ENCODE measurements at places on chromosomes 3 and 15. TPM values are rescaled to one million over a fixed set of nuclear protein-coding genes. Genes with fewer than 3 reads are reported as not detected.
A peak's percentile ranks its signal among the peaks of the same experiment; 100 is the strongest.

ATP10A gene
- total RNA-seq = 0.02 TPM

FSIP1 gene
- total RNA-seq = 0.42 TPM

ATP13A5 gene
- not detected for total RNA-seq

DNA sequence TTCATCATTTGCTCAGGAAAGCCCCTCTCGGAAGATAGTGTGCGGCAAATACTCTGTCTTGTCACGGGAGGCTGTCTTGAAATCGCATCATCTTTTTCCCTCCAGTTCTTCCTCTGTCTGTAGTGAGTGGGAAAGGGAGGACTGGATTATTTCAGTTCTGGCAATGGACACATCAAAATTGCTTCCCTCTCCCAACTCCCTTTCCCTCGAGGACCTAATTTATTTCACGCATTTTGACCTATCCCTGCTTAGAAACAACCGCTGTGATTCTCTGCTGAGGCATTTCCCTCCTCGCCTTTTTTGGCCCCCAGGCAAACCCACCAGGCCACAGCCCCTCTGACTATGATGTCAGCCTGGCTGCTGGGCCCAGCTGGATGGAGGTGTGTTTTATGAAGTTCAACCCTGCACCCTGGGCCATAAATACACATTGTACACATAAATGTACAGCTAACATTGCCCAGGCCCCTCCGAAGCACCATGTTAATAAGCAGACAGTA, 138.7 kb upstream of the LRTM1 start:
- no peak overlapping the region for H3K4me3 ChIP-seq
- H3K27ac ChIP-seq = no peak overlapping the region
- H3K27me3 ChIP-seq = no peaks in the 10 kb centered on the region
- H3K4me1 ChIP-seq = no peaks in the 10 kb centered on the region
- no peak for DNase-seq
- no peaks in the 10 kb centered on the region for H3K36me3 ChIP-seq

GRCh38 chr3:149366941-149367840, 10.3 kb downstream of the TM4SF1 start:
- no peak overlapping the region for H3K4me3 ChIP-seq
- peak overlapping the region; percentile 53 for H3K27ac ChIP-seq
- no peaks in the 10 kb centered on the region for H3K27me3 ChIP-seq
- H3K36me3 ChIP-seq = no peaks in the 10 kb centered on the region
- peaks cover 15% of the 10 kb centered on the region for H3K4me1 ChIP-seq

GRCh38 chr3:152291238-152291637, 22.5 kb downstream of the MBNL1 start:
- H3K27me3 ChIP-seq = no peaks in the 10 kb centered on the region
- no peaks in the 10 kb centered on the region for H3K36me3 ChIP-seq
- DNase-seq = no peak
- H3K4me1 ChIP-seq = peaks cover 14% of the 10 kb centered on the region
- H3K4me3 ChIP-seq = no peak overlapping the region
- no peak overlapping the region for H3K27ac ChIP-seq

GRCh38 chr3:138919325-138919724, 27.6 kb downstream of the FOXL2 start:
- H3K27ac ChIP-seq = no peak overlapping the region
- H3K27me3 ChIP-seq = no peaks in the 10 kb centered on the region
- DNase-seq = no peak
- H3K4me3 ChIP-seq = no peak overlapping the region
- no peaks in the 10 kb centered on the region for H3K36me3 ChIP-seq
- H3K4me1 ChIP-seq = peaks cover 35% of the 10 kb centered on the region

DNA sequence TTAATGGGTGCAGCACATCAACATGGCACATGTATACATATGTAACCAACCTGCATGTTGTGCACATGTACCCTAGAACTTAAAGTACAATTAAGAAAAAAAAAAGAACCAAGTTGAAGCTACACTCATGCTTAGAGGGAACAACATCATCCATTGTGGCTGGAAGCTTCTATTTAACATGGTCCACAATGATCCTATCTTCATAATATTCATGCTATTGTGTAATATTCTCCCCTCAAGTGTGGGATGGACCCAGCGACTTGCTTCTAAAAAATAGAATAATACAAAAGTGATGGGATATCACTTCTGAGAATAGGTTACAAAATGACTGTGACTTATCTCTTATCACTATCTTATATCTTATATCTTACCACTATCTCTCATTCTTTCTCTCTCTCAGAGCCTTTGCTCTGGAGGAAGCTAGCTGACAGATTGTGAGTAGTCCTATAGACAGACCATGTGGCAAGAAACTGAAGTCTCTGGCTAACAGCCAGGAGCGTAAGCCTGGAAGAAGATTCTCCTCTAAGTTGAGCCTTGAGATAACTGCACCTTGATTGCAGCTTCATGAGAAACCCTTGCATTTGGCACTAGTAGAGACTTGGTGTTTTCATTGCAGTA, 198.5 kb upstream of the MRPL3 start:
- no peak overlapping the region for H3K27ac ChIP-seq
- no peak for DNase-seq

DNA sequence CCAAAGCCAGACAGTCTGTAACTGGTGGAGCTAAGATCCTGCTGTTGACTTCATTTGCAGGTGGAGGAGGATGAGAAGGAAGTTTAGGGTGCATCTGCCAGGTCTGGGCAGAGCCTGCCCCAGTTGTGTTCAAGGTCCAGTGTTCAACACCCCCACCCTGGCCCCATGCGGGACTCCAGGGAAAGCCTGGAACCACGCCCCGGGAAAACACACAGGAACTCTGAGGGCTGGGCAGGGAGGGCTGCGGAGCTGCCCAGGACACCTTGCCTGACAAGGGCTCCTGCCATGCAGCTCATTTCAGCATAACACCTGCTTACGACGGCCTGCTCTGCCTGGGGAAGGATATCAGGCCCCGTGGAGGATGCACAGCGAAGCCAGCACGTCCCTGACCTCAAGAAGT, 286.3 kb downstream of the XXYLT1 start:
- H3K27ac ChIP-seq = no peak overlapping the region
- peak overlapping the region; percentile 15 for H3K4me3 ChIP-seq
- peaks cover 23% of the 10 kb centered on the region for H3K4me1 ChIP-seq
- H3K36me3 ChIP-seq = no peaks in the 10 kb centered on the region

- no peaks in the 10 kb centered on the region for H3K27me3 ChIP-seq
- no peak overlapping the region for H3K27ac ChIP-seq
- DNase-seq = no peak
- H3K4me1 ChIP-seq = no peaks in the 10 kb centered on the region
These were observed 14.0 kb downstream of the PLCL2 start for GRCh38 chr3:16898595-16899395.

GRCh38 chr15:74200871-74201419, 1.6 kb downstream of the STRA6 start:
- H3K4me3 ChIP-seq = no peak overlapping the region
- no peak for DNase-seq
- H3K4me1 ChIP-seq = peaks cover 36% of the 10 kb centered on the region

- H3K27me3 ChIP-seq = no peaks in the 10 kb centered on the region
- no peaks in the 10 kb centered on the region for H3K36me3 ChIP-seq
- peaks cover 22% of the 10 kb centered on the region for H3K4me1 ChIP-seq
- peak overlapping the region; percentile 79 for H3K27ac ChIP-seq
These were observed 53.9 kb downstream of the RLBP1 start for GRCh38 chr15:89167267-89168176.

GRCh38 chr3:113537155-113537554, 4.8 kb downstream of the SIDT1 start:
- no peaks in the 10 kb centered on the region for H3K4me1 ChIP-seq
- no peaks in the 10 kb centered on the region for H3K27me3 ChIP-seq
- no peak overlapping the region for H3K4me3 ChIP-seq

- no peaks in the 10 kb centered on the region for H3K27me3 ChIP-seq
- no peaks in the 10 kb centered on the region for H3K4me1 ChIP-seq
- no peak overlapping the region for H3K4me3 ChIP-seq
- no peak for DNase-seq
- no peaks in the 10 kb centered on the region for H3K36me3 ChIP-seq
These were observed 14.9 kb downstream of the CCDC32 start for GRCh38 chr15:40549894-40550293.

- no peak overlapping the region for H3K4me3 ChIP-seq
- no peaks in the 10 kb centered on the region for H3K27me3 ChIP-seq
- no peak for DNase-seq
- H3K27ac ChIP-seq = no peak overlapping the region
- H3K36me3 ChIP-seq = no peaks in the 10 kb centered on the region
- H3K4me1 ChIP-seq = 0 out of 2 replicates have a peak, but pooled peaks cover 6% of the 10 kb centered on the region
These were observed 13.3 kb downstream of the SH2D7 start for GRCh38 chr15:78105476-78106241.

GRCh38 chr3:146214493-146214892, 36.4 kb downstream of the PLSCR4 start:
- no peaks in the 10 kb centered on the region for H3K36me3 ChIP-seq
- H3K27ac ChIP-seq = no peak overlapping the region
- H3K4me1 ChIP-seq = no peaks in the 10 kb centered on the region
- DNase-seq = no peak

DNA sequence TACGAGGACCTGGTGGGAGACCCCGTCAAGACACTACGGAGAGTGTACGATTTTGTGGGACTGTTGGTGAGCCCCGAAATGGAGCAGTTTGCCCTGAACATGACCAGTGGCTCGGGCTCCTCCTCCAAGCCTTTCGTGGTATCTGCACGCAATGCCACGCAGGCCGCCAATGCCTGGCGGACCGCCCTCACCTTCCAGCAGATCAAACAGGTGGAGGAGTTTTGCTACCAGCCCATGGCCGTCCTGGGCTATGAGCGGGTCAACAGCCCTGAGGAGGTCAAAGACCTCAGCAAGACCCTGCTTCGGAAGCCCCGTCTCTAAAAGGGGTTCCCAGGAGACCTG, 2.5 kb downstream of the CHST2 start:
- no peak for DNase-seq
- H3K4me1 ChIP-seq = no peaks in the 10 kb centered on the region
- no peak overlapping the region for H3K4me3 ChIP-seq
- no peak overlapping the region for H3K27ac ChIP-seq
- H3K27me3 ChIP-seq = peaks cover 3% of the 10 kb centered on the region

GRCh38 chr15:93372208-93372864, 283.3 kb upstream of the RGMA start:
- no peaks in the 10 kb centered on the region for H3K4me1 ChIP-seq
- no peak overlapping the region for H3K4me3 ChIP-seq
- no peak overlapping the region for H3K27ac ChIP-seq
- H3K27me3 ChIP-seq = peaks cover 25% of the 10 kb centered on the region
- H3K36me3 ChIP-seq = no peaks in the 10 kb centered on the region
- no peak for DNase-seq

GRCh38 chr15:72197460-72198355, at the start of gene GRAMD2A:
Gene GRAMD2A, minus strand, starts transcription at chr15:72197787.
- H3K27me3 ChIP-seq = no peaks in the 10 kb centered on the region
- peaks cover 5% of the 10 kb centered on the region for H3K4me1 ChIP-seq
- H3K36me3 ChIP-seq = peaks cover 22% of the 10 kb centered on the region
- DNase-seq = peak; percentile 61

- H3K36me3 ChIP-seq = no peaks in the 10 kb centered on the region
- DNase-seq = no peak
- no peak overlapping the region for H3K27ac ChIP-seq
These were observed 152.6 kb downstream of the DPH6 start for GRCh38 chr15:35393398-35393797.

DNA sequence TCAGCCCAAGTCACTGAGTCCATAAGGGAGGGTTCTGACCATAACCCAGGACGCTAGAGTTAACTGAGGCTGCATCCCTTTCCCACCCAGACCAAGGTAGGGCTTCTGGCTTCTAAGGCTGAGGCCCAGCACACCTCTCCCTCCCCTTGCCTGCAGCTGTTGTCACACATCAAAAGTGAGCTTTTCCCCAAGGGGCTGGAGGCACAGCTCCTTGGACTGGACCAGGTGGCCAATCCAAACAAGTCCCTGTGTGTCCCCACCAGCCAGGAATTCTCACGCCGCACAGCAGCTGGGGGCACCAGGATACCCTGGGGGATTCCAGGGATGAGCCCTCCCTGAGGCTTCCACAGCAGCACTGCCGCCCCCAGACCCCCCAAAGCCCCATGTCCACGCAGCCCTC, 22.3 kb upstream of the ISLR2 start:
- DNase-seq = no peak
- no peak overlapping the region for H3K4me3 ChIP-seq
- peaks cover 8% of the 10 kb centered on the region for H3K4me1 ChIP-seq
- no peaks in the 10 kb centered on the region for H3K36me3 ChIP-seq
- H3K27me3 ChIP-seq = no peaks in the 10 kb centered on the region

DNA sequence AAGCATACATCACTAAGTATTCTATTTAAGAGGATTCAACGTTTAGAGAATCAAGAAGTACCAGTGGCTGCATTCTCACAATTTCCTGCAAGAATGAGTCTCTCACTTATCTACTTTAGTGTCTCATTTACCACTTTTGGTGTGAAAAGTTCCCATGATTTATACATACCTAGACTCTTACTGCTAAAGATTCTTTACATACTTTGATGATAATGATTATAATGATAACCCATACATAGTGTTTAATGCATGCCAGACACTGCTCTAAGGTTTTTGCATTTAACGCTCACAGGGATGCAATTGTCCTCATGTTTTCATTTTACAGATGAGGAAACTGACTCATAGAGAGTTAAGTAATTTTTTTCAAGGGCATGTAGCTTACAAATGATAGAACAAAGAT, 133.6 kb downstream of the TMEM108 start:
- 0 out of 2 replicates have a peak, but pooled peaks cover 7% of the 10 kb centered on the region for H3K27me3 ChIP-seq
- H3K27ac ChIP-seq = no peak overlapping the region
- H3K36me3 ChIP-seq = no peaks in the 10 kb centered on the region
- no peak for DNase-seq
- no peaks in the 10 kb centered on the region for H3K4me1 ChIP-seq

DNA sequence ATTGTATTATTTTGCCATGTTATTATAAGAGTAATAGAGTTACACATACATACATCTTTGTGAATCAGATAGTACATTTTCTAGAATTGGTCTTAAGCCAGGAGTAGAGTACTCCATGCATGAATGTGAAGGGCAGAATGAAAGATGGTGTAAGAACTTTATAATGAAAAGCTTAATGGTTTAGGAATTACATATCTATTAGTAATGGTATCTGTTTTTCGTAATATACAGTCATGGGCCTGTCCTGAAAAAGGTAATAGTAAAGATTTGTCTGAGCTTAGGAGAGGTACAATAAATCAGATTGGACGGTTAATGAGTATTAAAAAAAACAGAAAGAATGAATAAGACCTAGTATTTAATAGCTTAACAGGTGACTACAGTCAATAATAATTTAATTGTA, 118.2 kb upstream of the PRTG start:
- H3K36me3 ChIP-seq = no peaks in the 10 kb centered on the region
- no peak overlapping the region for H3K4me3 ChIP-seq
- no peak overlapping the region for H3K27ac ChIP-seq
- no peaks in the 10 kb centered on the region for H3K4me1 ChIP-seq

- H3K4me3 ChIP-seq = no peak overlapping the region
- no peak overlapping the region for H3K27ac ChIP-seq
- H3K36me3 ChIP-seq = no peaks in the 10 kb centered on the region
These were observed 98.3 kb upstream of the CBLB start for GRCh38 chr3:105967117-105967516.

GRCh38 chr3:43031889-43032545, 52.9 kb downstream of the GASK1A start:
- DNase-seq = no peak
- no peak overlapping the region for H3K4me3 ChIP-seq
- H3K27me3 ChIP-seq = no peaks in the 10 kb centered on the region
- H3K36me3 ChIP-seq = no peaks in the 10 kb centered on the region

GRCh38 chr3:32237670-32238452, 619 bp upstream of the CMTM8 start:
- H3K27me3 ChIP-seq = peaks cover 3% of the 10 kb centered on the region
- peaks cover 20% of the 10 kb centered on the region for H3K4me1 ChIP-seq
- no peak for DNase-seq
- peak overlapping the region; percentile 61 for H3K27ac ChIP-seq
- peaks cover 3% of the 10 kb centered on the region for H3K36me3 ChIP-seq

GRCh38 chr3:13528217-13528867, 20.6 kb upstream of the FBLN2 start:
- no peaks in the 10 kb centered on the region for H3K4me1 ChIP-seq
- H3K27ac ChIP-seq = no peak overlapping the region
- no peaks in the 10 kb centered on the region for H3K27me3 ChIP-seq
- no peaks in the 10 kb centered on the region for H3K36me3 ChIP-seq
- H3K4me3 ChIP-seq = no peak overlapping the region
- no peak for DNase-seq
